NCI-H774 (cell line): ENCODE measurements at places on chromosomes 11 and 22.

DNA sequence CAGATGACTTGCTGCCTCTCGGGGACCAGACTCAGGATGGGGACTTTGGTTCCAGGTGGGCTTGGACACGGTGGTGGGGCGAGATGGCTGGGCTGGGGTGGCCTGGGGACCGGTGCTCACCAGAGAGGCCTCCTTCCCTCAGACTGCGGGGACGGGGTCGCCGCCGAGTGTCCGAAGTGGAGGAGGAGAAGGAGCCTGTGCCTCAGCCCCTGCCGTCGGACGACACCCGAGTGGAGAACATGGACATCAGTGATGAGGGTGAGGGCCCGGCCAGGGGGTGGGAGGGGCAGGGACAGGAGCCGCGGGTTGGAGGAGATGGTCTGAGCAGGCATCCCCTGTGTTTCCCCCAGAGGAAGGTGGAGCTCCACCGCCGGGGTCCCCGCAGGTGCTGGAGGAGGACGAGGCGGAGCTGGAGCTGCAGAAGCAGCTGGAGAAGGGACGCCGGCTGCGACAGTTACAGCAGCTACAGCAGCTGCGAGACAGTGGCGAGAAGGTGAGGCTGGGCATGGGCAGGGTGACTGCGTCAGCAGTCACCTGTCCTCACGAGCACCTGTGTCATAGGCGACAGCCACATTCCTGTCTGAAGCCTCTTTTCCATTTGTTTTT is 5.9 kb downstream of the SART1 start:
- DNase-seq, result no peak

DNA sequence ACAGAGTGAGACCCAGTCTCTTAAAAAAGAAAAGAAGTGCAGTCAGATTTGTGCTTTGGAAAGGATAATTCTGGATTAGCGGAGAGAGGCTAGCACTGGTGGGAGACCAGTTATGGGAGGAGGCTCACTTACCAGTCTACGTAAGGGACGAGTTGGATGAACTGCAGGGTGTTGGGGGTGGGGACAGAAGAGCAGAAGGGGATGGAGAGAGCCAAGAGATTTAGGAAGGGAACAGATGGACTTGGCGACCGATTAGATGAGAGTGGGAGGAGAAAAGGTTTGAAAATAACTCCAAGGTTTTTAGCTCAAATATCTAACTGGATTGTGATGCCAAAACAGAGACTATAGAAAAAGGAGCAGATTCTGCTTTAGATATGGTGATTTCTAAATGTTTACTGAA is 81.4 kb downstream of the SFI1 start:
- DNase-seq, result no peak

- no peak for DNase-seq
These were observed 120.0 kb downstream of the CTNND1 start for GRCh38 chr11:57881647-57882046.

DNA sequence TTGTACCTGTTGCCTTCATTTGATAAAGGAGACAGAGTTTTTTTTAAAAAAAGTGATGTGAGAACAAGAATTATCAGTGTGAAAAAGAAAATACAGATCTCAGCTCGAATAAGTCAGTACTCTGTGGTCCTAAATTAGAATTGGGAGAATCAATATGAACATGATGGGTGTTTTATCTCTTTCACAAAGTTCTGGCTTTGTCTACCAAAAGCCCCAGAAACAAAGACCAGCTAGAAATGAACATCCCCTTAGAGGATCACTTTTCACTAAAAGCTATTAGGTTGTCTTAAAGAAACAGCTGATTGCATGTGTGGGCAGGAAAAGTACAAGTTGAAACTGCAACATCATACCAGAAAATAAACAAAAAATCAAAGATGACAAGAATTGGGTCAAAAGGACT is 8.4 kb upstream of the ST14 start:
- DNase-seq, result no peak

DNA sequence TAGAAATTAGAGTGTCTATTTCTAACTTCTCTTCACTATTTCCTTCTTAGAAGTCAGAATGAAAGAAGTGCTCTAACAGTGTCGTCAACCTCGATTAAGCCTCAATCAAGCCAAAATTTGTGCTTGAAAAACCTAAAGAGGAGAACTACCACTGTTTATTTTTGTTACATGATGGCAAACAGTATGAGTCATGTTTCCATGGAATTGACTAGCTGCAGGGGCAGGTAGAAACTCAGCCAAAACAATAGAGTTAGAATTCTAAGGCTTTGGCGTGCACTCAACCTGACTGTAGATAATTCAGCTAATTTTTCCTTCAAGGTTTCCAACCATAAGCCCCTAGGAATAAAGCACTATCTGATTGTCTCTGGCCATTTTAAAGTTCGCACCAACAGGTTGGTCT is 415.9 kb downstream of the ETS1 start:
- DNase-seq, result peak; percentile 12

DNA sequence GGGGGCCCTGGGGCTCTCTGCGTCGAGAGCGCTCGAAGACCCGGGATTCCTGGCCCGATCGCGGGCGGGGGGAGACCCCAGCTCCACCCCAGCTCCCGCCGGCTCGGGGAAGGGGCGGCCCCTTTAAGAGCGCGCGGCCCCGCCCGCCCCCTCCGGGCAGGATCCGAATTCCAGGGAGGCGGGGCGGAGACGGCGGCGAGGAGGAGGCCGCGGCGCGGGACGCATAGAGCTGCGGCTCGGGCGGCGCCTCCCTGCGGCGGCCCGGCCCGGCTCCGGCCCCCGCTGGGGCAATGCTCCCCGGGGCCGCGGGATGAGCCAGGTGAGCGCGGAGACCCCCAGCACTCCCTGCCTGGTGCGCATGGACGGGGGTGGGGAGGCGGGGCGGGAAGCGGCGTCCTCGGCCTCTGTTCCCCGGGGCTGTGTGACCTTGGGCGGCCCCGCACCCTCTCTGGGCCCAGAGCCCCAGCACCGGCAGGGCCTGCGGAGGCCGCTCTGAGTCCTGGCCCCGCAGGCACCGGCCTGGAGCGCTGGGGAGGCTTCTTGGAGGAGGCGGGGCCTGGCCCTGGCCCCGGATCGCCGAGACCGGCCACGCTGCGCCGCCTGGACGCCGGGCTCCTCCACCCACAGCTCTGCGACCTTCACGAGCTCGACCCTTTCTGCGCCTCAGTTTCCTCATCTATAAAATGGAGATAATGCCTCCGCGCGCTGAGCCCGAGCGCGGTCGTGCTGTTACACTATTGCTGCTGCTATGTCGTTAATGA is 565 bp downstream of the GAS2L1 start:
- no peak for DNase-seq

- DNase-seq, result no peak
These were observed 15.7 kb upstream of the IL10RA start for GRCh38 chr11:117970400-117971024.

DNA sequence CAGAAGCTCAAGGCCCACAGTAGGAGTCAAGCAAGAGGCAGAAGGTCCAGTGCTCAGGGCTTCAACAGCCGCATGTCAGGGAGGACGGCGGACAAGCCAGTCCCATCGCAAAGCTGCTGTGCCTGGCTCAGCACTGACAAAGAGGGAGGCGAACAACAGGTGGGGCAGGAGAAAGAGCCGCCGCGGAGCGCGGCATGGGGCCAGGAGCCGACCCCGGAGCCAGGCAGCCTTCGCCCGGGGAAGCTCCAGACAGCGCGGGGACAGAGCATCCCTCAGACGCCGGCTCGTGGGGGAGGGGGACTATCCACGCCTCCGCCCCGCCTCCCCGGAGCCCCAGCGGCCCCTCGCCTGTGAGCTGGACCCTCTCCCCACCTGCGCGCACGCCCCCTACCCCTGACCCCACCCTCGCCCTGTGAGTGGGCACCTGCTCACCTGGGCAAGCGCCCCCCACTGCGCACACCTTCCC is 369 bp downstream of the DHCR7 start:
- no peak for DNase-seq

- DNase-seq, result no peak
These were observed 79.7 kb upstream of the LINC01488 start for GRCh38 chr11:69401715-69402114.

GRCh38 chr11:69650081-69650831 is 9.3 kb downstream of the CCND1 start:
- DNase-seq, result no peak

DNA sequence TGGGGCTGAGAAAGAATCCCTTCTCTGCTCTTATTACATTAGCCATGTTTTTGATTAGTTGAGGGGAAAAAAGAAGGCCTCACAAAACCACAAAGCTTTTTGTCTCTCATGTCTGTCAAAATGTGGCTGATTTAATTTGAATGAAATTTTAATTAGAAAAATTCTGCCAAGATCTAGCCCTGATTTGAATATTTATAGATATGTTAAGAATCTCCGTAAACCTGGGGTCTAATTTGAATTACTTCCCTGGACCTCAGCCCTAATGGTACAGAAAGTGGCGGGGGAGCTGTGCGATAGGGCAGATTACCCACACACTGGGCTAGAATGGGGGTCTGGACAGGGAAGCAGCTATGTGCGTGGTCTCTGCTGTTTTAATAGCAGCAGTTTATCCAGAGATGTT is 141.3 kb upstream of the TTC12 start:
- no peak for DNase-seq

DNA sequence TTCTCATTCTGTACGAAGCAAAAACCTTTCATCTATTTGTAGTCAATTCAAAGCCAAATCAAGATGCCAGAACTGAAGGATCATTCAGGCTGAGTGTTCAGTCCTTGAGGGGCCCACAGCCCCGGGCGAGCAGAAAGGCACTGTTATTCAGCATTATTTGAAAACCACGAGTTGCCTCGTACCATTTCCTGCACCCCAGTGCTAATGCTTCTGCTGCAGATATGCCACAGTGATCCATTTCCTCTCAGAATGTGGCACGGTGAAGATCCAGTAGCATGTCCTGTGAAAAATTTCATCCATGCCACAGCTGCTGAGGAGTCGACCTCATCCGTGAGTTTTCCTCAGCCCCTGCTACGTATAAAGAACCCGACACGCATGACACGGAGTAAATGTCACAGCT is 85.4 kb downstream of the OSBP2 start:
- no peak for DNase-seq

- no peak for DNase-seq
These were observed 285.0 kb downstream of the TTC28 start for GRCh38 chr22:28394513-28395110.
